ENCODE measurements at places on chromosomes 1 and 21. TPM values are rescaled to one million over a fixed set of nuclear protein-coding genes. Genes with fewer than 3 reads are reported as not detected.

GRCh38 chr1:155463865-155464650 lies 98.5 kb downstream of the ASH1L start:
- DNase-seq = no peak

GRCh38 chr1:97551113-97551512 lies 369.7 kb downstream of the DPYD start:
- DNase-seq = no peak

- DNase-seq = no peak
Observed at GRCh38 chr21:45277101-45278045, 10.3 kb downstream of the POFUT2 start.

- DNase-seq = no peak
Observed at GRCh38 chr1:245673881-245674414, 519.2 kb downstream of the KIF26B start.

DNA sequence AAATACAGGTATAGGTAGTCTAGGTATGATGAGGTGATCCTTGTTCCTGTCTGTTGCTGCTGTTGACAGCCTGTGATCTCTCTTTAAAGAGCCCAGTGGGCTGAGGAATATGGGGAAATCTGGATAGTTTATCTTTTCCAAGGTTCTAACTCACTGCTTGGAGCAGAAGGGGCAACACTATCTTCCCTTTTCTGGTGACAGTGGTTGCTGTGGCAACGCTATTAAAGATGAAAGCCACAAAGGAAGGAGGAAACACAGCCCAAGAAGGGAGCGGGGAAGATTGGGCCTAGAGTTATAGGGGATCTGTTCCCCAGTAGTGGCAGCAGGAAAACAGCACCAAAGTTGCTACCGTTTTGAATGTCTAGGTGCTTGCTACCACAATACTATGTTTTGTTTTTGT lies 8.8 kb downstream of the PCP4L1 start:
- DNase-seq = no peak

Gene LIN28A
- polyA plus RNA-seq = not detected

Gene OR2W3
- polyA plus RNA-seq = 1.3 TPM

Data from left renal pelvis (tissue), 4 donors.